ENCODE measurements at places on chromosomes 2 and 18.

DNA sequence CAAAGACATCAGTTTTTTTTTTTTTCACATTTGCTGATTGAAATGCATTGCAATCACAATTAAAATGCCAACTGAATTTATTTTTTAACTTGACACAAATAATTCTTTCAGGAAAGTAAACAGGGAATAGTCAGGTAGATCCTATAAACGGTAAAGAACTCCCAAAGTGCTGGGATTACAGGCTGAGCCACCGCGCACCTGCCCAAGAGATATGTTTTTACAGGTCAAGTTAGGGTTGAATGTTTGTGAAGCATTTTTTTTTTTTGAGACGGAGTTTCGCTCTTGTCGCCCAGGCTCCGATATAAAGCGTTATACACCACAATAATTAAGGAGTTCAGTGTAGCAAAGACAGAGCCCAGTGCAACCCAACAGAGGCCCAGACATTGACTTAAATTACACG is 15.1 kb downstream of the ITM2C start:
- no peaks in the 10 kb centered on the region for H3K4me1 ChIP-seq
- no peak overlapping the region for H3K4me3 ChIP-seq
- no peak for DNase-seq
- no peak overlapping the region for H3K27ac ChIP-seq

DNA sequence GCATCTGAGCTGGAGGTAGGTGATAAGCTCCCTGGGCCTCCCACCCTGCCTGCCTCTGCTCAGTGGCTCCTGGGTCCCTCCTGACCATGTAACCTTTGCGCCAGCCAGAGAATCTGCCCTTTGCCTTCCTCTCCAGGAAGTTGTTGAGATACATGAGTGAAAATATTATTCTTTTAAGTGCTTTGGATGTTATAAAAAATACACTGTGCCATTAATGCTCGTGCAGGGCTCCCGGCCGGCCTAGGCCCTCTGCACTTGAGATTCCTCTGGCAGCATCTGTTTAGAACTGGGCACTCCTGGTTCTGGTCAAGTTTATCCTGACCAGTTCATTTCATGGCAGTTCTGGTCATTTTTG is 18.8 kb downstream of the AGAP1 start:
- no peak overlapping the region for H3K4me3 ChIP-seq
- no peak for DNase-seq
- peaks cover 10% of the 10 kb centered on the region for H3K4me1 ChIP-seq
- H3K27ac ChIP-seq: no peak overlapping the region
- H3K36me3 ChIP-seq: no peaks in the 10 kb centered on the region
- H3K27me3 ChIP-seq: no peaks in the 10 kb centered on the region

- no peak for DNase-seq
- peak overlapping the region; percentile 53 for H3K27ac ChIP-seq
- H3K4me1 ChIP-seq: peaks cover 25% of the 10 kb centered on the region
- no peaks in the 10 kb centered on the region for H3K36me3 ChIP-seq
Observed at GRCh38 chr2:151042964-151043363, 218.7 kb downstream of the RBM43 start.

DNA sequence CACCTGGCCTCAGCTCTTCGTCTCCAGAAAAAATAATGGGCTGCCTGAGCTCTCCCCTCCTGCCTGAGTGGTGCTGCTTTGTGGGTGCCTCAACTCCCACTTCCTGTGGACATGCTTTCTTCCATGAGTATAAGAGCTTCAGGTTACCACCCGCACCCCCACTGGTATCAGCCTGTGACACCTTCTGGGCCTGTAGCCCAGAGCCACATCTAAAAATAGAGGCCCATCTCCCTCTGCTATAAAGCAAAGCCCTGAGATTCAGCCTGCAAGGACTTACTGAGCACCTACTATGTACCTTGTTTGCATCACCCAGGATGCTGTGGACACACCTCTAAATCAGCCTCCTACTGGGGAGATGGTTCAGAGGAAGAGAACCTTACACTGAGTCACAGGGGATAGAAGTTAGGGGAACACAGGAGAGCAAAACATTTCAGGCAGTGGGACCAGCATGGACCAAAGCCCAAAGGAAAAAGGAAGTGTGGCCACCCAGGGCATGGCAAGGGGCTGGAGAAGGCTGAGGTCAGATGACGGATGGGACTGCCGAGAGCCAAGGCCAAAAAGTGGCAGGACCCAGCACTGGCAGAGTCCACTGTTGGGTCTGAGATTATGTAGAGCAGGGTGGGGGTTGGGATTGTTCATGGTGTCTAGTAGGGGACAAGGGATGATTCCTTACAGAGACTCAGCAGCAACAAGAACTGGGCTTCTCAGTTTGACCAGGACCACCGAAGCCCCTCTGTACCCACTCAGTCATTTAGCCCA is 123.7 kb upstream of the PPP1CB start:
- no peak overlapping the region for H3K4me3 ChIP-seq
- H3K36me3 ChIP-seq: no peaks in the 10 kb centered on the region
- DNase-seq: no peak
- no peaks in the 10 kb centered on the region for H3K4me1 ChIP-seq
- H3K27ac ChIP-seq: no peak overlapping the region
- no peaks in the 10 kb centered on the region for H3K27me3 ChIP-seq

GRCh38 chr18:64488698-64489097 is 339.8 kb upstream of the LINC00305 start:
- no peaks in the 10 kb centered on the region for H3K36me3 ChIP-seq
- H3K27ac ChIP-seq: no peak overlapping the region
- H3K4me3 ChIP-seq: no peak overlapping the region
- H3K4me1 ChIP-seq: no peaks in the 10 kb centered on the region

GRCh38 chr2:11697103-11697871 is 27.3 kb upstream of the NTSR2 start:
- DNase-seq: no peak
- H3K4me3 ChIP-seq: no peak overlapping the region
- H3K36me3 ChIP-seq: no peaks in the 10 kb centered on the region
- H3K4me1 ChIP-seq: peaks cover 9% of the 10 kb centered on the region

DNA sequence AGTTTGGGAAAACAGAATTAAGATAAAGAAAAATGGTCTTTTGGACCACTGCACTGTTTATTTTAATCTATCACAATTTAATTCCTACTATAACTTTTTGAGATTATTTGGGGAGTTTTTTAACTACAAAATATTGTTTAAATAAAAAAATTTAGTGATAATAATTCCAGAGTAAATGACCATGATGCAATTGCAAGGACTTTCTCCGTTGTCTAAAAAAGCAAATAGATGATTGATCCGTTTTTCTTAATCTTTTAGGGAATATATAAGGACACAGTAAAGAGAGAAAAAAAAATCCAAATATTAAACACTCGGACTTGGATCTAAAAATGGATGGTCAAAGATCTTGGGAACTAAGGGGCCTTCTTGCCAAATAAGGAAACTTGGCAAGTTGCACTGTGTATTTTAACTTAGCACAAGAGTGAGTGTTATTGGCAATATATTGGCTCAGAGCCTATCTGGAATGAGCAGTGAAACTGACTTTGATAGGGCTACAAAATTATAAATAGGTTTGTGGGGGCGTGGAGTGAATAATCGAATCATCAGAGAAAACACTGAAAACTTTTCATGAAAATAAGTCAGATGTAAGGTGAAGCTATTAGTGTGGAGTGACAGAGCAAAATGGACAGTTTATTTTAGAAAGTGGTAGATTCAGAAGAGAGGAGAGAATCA is 2.0 kb downstream of the MAP3K20 start:
- H3K27me3 ChIP-seq: no peaks in the 10 kb centered on the region
- DNase-seq: no peak
- peaks cover 28% of the 10 kb centered on the region for H3K4me1 ChIP-seq

- H3K27ac ChIP-seq: no peak overlapping the region
- no peak overlapping the region for H3K4me3 ChIP-seq
- H3K4me1 ChIP-seq: no peaks in the 10 kb centered on the region
- H3K27me3 ChIP-seq: no peaks in the 10 kb centered on the region
- no peak for DNase-seq
Observed at GRCh38 chr2:189150033-189150432, 29.5 kb downstream of the COL5A2 start.

DNA sequence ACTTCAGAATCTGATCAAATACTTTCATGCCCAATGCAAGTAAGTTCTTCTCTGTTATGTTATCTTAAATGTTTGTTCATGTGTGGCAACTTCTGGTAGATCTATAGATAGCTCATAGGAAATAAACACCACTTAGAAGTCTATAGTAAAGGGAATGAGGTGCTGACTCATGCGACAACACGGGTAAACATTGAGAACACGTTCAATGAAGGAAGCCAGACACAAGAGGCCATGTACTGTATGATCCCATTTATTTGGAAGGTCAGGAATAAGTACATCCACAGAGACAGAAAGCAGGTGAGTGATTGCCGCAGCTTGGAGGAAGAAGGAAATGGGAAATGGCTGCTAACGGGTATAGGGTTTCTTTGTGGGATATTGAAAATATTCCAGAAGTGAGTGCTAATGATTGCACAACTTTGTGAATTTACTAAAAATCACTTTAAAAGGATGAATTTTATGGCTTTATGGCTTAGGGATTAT is 95.4 kb downstream of the ITGB1BP1 start:
- H3K27ac ChIP-seq: no peak overlapping the region
- H3K27me3 ChIP-seq: no peaks in the 10 kb centered on the region
- no peak for DNase-seq
- H3K4me1 ChIP-seq: no peaks in the 10 kb centered on the region

DNA sequence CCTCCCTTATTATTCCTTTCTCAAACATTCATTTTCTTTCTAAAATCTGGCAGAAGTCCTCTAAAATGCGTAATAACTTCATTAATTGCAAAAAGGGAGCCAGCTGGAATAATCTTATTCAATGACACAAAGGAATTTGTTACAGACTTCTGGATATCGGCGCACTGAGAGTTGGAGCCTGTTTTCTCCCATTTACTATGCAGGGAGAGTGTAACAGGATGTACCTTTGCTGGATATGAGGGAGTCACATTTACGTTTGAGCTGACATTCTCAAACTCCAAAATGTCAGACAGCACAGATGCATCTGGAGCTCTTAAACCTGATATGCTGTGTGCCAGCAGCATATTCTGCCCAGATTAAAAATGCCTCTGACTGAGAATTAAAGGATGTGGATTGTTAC is 275.3 kb downstream of the TMX3 start:
- no peak overlapping the region for H3K27ac ChIP-seq
- no peaks in the 10 kb centered on the region for H3K27me3 ChIP-seq
- DNase-seq: no peak
- no peaks in the 10 kb centered on the region for H3K36me3 ChIP-seq

GRCh38 chr18:2244641-2245040 is 326.7 kb downstream of the METTL4 start:
- no peak overlapping the region for H3K4me3 ChIP-seq
- DNase-seq: no peak
- H3K4me1 ChIP-seq: peaks cover 7% of the 10 kb centered on the region
- H3K36me3 ChIP-seq: no peaks in the 10 kb centered on the region
- no peak overlapping the region for H3K27ac ChIP-seq

GRCh38 chr18:48084041-48084757 is 153.7 kb upstream of the SMAD2 start:
- DNase-seq: no peak
- no peaks in the 10 kb centered on the region for H3K4me1 ChIP-seq
- H3K36me3 ChIP-seq: no peaks in the 10 kb centered on the region
- no peaks in the 10 kb centered on the region for H3K27me3 ChIP-seq
- H3K27ac ChIP-seq: no peak overlapping the region
- no peak overlapping the region for H3K4me3 ChIP-seq

DNA sequence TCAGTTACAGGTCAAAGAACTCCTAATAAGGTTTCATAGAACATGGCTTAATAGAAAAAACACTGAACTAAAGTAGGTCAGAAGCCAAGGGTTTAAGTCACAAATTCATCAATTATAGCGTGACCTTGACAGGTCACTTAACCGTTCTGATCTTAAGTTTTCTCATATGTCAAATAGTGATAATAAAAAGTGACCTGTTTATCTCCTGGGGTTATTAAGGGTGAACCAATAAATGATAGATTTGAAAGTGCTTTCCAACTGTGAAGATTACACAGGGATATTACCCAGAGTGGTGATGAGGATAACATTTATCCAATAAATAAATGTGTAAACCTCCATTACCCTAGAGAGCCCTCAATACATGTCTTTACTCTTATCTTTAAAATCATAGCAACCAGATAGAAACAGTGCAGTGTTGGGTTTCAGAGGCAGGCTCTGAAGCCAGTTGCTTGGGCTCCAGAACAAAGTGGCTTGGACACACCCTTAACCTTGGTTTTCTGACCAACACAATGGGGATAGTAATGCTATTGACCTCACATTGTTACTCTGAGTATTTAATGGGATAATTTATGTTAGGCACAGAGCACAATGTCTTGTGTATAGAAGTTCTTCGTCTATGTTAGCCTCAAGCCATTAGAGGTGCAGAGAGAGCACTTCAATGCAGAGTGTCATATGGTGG is 48.6 kb downstream of the KLHL14 start:
- H3K4me1 ChIP-seq: no peaks in the 10 kb centered on the region
- H3K27ac ChIP-seq: no peak overlapping the region
- DNase-seq: no peak

DNA sequence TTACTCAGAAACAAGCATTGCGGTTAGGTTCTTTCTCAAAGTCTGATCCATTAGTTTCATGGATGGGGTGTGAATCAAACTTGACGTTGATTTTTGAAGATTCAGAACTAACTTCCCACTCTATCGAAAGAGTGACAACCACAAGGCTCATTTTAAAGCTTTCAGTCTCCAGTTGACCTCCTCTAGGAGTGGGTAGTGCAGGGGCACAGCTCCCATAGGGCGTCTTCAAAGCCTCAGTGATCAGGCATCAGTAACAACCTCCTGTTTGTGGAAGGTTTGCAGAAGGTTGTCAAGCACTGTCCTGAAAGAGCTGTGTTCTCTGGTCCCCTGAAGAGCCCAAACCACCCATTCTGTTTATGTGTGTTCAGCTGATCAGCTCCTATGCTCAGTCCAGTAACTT is 10.2 kb downstream of the MTCL1 start:
- no peaks in the 10 kb centered on the region for H3K27me3 ChIP-seq
- no peak for DNase-seq
- no peak overlapping the region for H3K27ac ChIP-seq
- no peaks in the 10 kb centered on the region for H3K4me1 ChIP-seq

DNA sequence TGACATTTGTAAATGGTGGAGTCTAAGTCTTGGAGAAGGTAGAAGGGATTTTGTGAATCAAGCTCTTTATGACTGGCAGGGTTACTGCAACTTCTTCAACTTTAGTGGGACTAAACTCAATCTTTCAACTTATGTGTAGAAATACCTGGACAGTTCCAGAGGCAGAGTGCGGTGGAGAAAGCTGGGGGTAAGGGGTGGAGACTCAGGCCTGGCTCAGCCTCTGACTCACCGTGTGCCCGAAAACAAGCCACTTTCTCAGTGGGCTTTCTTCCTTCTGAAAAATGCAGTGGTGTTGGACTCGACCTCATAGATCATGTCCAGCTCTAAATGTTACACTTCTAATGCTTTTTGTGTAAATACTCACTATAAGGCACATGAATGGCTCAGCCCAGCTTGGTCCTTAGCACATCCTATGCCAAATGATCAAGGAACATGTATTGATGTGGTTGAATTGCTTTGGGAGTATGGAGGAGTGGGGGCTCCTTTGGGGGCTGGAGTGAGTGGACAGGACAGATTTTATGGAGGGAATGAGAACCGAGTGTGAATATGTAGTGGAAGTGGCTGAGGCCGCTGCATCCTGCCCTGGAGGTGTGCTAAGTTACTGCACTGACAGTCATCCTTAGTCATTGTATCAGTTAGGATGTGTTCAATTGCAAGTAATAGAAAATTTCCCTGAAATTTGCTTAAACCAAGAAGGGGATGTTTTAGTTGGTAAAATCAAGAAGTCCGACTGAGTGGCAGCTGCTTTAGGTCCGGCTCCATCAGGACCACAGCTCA is 32.2 kb upstream of the IGFBP5 start:
- H3K27me3 ChIP-seq: no peaks in the 10 kb centered on the region
- H3K27ac ChIP-seq: no peak overlapping the region
- no peak overlapping the region for H3K4me3 ChIP-seq
- H3K4me1 ChIP-seq: no peaks in the 10 kb centered on the region
- DNase-seq: no peak
